ENCODE measurements at places on chromosomes 11 and 22. TPM values are rescaled to one million over a fixed set of nuclear protein-coding genes. Genes with fewer than 3 reads are reported as not detected.

ANGPTL5 gene
- total RNA-seq: not detected

CD248 gene
- 0.23 TPM for total RNA-seq

NFAM1 gene
- not detected for total RNA-seq

IFITM1 gene
- total RNA-seq: 0.37 TPM

LMNTD2 gene
- 1.3 TPM for total RNA-seq

BMAL1 gene
- 13.3 TPM for total RNA-seq

C11orf21 gene
- total RNA-seq: not detected

RGL4 gene
- total RNA-seq: not detected

TIMP3 gene
- 197 TPM for total RNA-seq

DEPDC7 gene
- 0.17 TPM for total RNA-seq

SRSF8 gene
- 17.9 TPM for total RNA-seq

C11orf97 gene
- total RNA-seq: not detected

KRTAP5-1 gene
- total RNA-seq: not detected

MPZL2 gene
- 73.5 TPM for total RNA-seq

CSTF3 gene
- 22.8 TPM for total RNA-seq

PRDX5 gene
- total RNA-seq: 129 TPM

KCNJ1 gene
- total RNA-seq: 0.34 TPM

TPBGL gene
- total RNA-seq: 0.17 TPM

SVIP gene
- 16.5 TPM for total RNA-seq

CCDC89 gene
- not detected for total RNA-seq

PHF21B gene
- total RNA-seq: not detected

Measured in dermis blood vessel endothelial cell (primary cell).